Putamen (tissue), 1 donor: ENCODE measurements at places on chromosomes 4 and X.
A peak's percentile ranks its signal among the peaks of the same experiment; 100 is the strongest.

DNA sequence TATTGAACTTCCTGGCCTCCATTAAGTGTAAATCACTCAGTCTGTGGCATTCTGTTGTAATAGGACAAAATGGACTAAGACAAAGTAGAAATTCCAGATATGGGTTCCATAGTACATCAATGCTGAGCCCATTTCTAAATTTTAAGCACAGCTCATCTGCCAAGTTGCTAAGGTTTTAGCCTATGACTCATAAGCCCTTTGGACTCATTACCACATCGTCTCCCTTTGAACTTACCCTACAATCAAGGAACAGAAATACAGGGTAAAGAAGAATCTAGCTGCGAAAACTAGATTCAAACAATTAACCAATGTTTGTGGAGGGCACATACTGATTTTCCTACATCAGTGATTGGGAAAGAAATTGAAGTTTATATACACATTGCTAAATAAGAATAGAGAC, 31.8 kb downstream of the NAA11 start:
- no peak for DNase-seq

GRCh38 chr4:75249739-75250138, 264.5 kb downstream of the RCHY1 start:
- DNase-seq = no peak

DNA sequence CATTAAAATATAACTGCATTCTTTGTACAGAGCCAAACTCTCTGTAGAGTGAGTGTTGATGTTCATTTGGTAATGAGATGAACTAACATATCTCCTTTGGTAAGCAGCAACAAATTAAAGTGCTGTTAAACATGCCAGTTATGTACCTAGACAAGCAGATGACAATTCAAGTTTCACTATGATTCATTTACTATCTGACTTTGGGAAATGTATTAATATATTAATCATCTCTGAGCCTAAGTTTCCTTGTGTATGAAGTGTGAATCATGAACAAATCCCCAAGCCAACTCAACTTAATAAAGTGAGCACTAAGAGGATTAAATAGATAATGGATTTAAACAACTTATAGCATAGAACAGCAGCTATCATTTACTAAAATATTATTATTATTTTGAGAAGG, 1044.2 kb downstream of the GLUD2 start:
- DNase-seq = no peak

DNA sequence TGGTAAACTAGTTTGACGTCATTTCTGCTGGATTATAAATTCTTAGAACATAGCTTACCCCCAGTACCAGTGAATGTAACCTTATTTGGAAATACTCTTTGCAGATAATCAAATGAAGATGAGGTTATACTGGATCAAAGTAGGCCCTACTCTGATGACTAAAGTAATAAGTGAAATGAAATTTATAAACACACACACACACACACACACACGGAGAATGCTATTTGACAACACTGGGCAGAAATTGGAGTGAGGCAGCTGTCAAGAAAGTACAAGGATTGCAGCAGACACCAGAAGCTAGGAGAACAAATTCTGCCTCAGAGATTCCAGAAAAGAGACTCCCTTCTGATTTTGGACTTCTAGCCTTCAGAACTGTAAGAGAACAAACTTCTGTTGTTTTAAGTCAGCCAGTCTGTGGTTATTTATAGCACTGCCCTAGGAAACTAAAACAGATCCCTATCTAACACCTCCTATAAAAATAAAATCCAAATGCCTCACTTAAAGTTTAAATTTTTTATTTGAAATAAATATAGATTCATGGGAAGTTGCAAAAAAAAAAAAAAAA, 448.6 kb downstream of the PCDH18 start:
- no peak for DNase-seq

- no peak for DNase-seq
Measured at GRCh38 chr4:103030791-103031190, 11.3 kb upstream of the SLC9B1 start.

- DNase-seq = no peak
Measured at GRCh38 chrX:110588164-110588563, 207.5 kb downstream of the CHRDL1 start.

GRCh38 chr4:168831585-168831918, 178.5 kb downstream of the CBR4 start:
- no peak for DNase-seq

GRCh38 chrX:46841346-46841745, 4.5 kb downstream of the RP2 start:
- DNase-seq = peak; percentile 37

- no peak for DNase-seq
Measured at GRCh38 chr4:80540349-80540748, 204.8 kb downstream of the CFAP299 start.

- DNase-seq = peak; percentile 9
Measured at GRCh38 chr4:110586131-110586850, 36.6 kb downstream of the PITX2 start.

- no peak for DNase-seq
Measured at GRCh38 chr4:14446904-14447303, 555.4 kb upstream of the CPEB2 start.

DNA sequence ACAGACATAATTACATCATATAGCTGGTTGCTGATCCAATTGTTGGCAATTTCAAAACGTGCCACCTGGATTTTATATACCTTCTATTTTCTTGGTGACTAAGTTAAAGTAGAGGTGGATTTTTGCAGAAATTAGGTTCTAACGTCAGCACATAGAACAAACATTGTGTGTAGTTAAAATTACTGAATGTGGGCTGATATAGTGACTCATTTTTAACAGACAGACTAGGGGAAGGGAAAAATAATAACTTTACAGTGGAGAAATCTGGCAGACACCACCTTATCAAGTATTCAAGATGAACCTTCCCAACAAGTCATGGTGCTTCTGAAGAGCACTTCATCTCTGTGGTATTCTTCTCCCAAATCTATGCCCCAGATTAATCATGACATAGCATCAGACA, 134.5 kb downstream of the UCHL1 start:
- DNase-seq = peak; percentile 39

DNA sequence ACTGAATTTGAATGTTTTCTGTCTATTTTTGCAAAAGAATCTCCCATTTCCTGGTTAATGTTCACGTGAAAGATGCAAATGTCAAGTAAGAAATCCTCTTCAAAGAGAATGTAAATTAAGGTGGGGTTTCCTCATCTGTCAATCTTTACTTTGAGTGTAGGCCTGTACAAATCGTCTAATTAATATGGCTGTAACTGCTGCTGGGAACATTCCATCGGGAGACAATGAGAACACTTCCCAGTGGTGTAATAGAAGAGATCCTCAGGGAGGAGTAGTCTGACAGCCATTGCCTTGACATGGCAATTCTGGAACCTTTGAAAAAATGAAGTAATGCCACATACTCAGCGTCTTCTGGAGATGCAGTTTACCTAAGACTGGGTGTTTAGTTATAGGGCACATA, 3.7 kb downstream of the EREG start:
- DNase-seq = no peak

DNA sequence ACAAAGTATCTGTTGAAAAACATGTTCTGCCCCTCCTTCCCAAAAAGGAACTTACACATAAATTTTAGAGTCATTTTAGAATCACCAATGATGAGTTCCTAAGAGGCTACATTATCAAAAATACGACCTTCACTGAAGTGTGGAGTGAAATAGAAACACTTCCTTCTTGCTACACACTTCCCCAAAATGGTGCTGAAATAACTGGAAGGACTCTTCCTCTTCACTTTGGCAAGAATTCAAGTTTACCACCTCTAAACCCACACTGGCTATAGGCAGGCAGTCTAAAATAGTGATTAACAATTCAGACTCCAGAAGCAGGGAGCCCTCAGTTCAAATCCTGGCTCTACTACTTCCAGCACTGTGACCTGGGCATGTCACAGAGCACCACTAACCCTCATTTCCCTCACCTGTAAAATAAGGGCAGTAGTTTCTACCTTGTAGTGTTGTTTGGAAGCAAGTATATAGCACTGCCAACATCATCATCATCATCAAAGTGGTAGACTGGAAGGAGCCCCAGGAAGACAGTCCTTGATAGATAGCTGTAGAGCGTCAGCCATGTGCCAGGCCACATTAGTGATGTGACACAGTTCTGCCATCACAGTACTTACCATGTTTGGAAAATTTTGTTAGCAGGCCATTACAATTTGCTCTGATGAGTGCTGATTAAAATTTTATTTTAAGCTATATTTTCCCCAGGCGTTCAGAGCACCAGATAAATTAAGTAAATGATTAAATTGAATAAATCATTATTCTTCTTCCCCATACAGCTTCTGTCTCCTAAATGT, 103.3 kb downstream of the PARM1 start:
- DNase-seq = no peak

GRCh38 chrX:108105473-108105872, 13.9 kb downstream of the ATG4A start:
- DNase-seq = no peak

DNA sequence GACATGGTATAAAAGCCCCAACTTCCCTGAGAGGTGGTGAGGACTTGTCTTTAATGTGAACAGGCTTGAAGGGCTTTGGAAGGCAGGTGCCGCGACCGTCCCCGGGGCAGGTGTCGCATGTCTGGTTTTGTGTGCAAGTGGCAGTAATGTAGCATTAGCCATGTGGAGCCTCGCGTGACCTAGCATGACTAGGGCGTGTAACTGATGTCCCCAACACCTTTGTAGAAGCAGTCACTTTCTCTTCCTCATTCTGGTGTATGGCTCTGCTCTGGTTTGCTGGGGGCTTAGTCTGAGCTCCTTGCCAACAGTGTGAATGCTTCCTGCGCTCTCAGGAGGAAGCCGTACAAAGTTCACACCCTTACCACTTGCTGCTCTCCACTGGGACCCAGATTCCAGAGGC, 145.7 kb downstream of the AMMECR1 start:
- DNase-seq = no peak
